Liver (tissue), 10 donors: ENCODE measurements at places on chromosomes 2 and 18.

DNA sequence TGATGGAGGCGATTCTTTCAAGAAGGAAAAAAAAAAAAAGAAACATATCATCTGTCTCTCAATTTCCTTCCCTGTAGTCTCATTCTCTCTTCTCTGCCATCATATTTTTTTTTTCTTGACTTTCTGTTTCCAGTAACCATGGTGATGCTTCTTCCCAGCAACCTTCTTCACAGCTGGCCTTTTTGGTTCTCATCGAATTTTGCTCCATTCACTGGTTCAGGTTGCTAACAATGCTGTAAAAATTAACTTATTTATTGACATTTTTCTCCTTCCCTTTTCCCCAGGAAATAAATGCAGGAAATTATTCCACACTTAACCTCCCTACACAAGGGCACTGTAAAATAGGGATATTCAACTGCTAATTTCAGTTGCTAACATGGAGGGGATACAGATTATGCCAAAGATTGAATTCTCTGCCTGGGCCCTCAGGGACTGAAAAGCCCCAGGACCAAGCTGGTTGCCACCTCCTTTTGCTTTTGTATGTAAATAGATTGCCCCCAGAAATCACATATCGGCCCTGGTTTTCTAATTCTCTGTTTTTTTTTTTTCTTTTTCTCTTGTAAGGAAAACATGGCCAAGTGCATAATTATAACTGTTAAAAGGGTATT lies 154.7 kb downstream of the MAP2 start:
- no peak for DNase-seq

- DNase-seq: no peak
These were observed 15.6 kb upstream of the PPP1CB start for GRCh38 chr2:28736034-28736433.

DNA sequence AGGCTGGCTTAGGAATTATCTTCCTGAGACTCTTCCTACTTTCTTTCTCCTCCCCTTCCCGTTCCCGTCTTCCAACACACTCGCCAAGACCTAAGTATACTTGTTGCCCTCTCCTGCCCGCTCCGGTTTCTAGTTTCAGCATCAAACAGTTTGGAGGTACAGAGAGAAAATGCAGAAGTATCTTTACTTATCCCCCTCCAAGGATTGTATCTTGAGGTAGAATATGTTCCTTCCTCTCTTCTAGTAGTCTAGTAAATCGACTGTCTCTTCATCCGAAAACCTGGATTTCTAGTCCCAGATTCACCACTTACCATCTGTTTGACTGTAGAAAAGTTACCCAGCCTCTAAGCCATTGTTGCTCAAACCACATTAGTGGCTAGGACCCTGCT lies 755 bp downstream of the EIF4E2 start:
- no peak for DNase-seq

DNA sequence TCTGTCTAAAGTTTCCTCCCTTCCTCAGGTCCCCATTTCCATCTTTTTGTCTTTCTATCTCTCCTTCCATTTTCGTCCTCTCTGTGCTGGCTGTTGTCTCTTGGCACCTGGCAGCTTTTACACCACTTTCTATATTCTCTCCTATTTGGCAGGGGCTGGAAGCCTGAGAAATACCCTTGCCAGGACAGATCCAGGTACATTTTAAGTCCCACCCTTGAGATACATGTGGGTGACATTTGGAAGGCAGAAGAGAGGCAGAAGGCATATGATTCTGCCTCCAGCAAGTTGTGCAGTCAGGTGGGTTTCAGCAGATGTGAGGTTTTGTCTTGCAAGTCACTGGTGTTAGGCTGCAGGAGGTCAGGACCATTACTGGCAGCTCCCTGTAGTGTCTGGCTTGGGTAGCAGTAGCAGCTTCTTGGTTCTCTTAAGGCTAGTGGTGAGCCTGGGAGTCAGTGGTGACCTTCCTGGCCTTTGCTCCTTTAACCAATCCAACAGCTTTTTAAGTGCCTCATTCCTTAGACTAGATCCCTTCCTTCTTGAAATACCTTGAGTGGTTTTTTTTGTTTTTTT lies 90.1 kb downstream of the CAPN13 start:
- DNase-seq: peak; percentile 8

- no peak for DNase-seq
These were observed 24.9 kb downstream of the FHL2 start for GRCh38 chr2:105373895-105374401.

- DNase-seq: no peak
These were observed 421.4 kb upstream of the TCF4 start for GRCh38 chr18:56009411-56009810.
